ENCODE measurements at places on chromosomes 6 and 20.
A peak's percentile ranks its signal among the peaks of the same experiment; 100 is the strongest.

GRCh38 chr20:5608104-5608441 is 142.1 kb upstream of the SHLD1 start:
- no peak for DNase-seq

DNA sequence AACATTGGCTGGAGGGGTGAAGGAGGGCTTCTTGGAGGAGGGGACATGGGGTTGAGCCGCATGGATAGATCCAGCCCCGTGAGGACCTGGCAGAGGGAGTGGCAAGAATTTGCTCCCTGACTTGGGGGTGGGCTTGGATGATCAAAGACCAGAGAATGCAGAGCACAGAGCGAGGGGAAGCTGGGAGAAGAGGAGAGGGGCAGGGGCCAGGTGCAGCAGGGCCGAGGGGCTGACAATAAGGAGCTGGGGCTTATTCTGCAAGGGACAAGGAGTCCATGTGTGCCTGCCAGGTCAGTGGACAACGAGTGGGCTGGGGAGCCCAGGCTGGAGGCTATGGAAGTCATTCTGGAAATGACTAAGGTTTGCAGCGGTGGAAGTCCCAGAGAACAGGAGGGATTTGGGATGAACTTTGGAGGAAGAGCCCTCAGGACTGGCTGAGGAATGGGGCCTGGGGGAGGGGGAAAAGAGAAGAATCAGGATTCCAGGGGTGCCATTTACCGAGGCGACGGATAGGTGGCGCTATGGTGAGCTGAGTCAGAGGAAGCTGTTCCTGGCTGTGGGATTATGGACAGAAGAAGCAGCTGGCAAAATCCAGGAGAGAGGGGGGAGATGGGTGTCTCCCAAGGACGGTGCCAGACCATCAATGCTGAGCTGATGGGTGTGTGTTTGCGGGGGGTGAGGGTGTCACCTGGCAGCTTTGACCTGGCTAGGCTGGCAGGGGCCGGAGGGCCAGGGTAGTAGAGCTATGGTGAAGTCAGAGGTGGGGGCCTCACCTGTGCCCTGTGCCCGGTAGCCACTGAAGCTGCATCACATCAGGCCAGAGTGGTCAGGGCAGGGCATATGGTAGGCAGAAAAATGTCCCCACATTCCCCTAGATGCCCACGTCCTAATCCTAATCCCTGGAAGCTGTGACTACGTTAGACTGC is 7.8 kb downstream of the KCNG1 start:
- DNase-seq = peak; percentile 11

DNA sequence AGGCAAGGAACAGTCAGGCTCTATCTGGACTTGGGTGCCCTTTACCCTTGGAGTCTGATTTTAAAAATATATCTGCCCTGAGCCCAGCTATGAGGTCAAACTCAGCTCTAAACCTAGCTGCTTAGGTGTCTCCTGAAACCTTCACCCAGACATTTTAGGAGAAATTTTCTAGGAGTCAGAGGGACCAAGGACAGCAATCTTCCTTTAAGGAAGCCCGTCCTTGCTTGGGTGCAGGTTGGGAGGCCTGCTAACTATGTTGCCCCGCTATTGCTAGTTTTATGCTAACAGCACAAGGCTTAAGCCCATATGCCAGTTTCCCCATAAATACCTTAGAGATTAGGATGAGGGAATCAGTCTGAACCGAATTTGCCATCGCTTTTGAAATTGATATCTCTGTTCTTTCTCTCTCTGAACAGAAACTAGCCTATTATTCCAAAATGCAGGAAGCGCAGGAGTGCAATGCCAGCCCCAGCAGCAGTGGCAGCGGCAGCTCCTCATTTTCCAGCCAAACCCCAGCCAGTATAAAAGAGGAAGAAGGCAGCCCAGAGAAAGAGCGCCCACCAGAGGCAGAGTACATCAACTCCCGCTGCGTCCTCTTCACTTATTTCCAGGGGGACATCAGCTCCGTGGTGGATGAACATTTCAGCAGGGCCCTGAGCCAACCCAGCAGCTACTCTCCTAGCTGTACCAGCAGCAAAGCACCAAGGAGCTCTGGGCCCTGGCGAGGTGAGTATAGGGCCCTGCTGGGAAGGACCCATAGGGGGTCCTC is 2.6 kb downstream of the VGLL2 start:
- DNase-seq = no peak

GRCh38 chr20:2748551-2749342 is 51.7 kb downstream of the CPXM1 start:
- no peak for DNase-seq

GRCh38 chr20:1144401-1145172 is 26.2 kb downstream of the PSMF1 start:
- DNase-seq = peak; percentile 30

DNA sequence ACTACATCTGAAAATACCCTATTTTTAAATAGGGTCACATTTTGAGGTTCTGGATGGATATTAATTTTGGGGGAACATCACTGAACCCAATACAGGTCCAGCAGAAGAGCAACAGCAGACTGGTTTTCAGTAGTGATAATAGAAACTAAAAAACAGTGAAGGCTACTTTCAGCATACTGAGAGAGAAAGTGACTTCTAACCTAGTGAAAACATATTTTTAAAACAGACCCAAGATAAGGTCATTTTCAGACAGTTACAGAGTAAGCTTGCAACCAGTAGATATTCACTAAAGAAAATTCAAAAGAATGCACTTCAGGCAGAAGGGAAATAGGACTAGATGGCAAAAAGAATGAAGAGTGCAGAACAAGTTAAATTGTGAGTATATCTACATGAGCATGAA is 42.0 kb upstream of the TMEM244 start:
- DNase-seq = no peak

DNA sequence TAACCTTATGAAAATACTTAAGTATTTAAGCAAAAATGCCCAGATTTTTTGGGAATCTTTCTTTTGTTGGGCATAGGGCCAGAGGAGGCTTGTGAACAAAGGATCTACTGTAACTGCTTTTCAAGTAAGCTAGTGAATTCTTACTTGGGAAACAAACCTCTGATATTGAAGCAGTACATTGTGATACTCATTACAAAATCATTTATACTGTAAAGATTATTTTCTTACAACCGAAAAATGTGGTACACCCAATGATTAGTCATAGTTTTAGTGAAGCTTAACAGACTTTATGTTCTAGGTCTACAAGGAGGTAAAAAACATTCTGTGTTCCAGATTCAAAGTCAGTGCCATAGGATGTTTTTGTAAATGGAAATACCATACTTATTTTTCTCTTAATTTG is 272.9 kb upstream of the KCNQ5 start:
- no peak for DNase-seq

GRCh38 chr6:85113934-85114580 is 335.8 kb upstream of the NT5E start:
- no peak for DNase-seq

GRCh38 chr20:33810885-33811775 is at the start of gene CHMP4B:
TSS of gene CHMP4B (plus strand) at chr20:33811348. CDS start at chr20:33811469, 121 bp downstream.
- DNase-seq = peak; percentile 98

DNA sequence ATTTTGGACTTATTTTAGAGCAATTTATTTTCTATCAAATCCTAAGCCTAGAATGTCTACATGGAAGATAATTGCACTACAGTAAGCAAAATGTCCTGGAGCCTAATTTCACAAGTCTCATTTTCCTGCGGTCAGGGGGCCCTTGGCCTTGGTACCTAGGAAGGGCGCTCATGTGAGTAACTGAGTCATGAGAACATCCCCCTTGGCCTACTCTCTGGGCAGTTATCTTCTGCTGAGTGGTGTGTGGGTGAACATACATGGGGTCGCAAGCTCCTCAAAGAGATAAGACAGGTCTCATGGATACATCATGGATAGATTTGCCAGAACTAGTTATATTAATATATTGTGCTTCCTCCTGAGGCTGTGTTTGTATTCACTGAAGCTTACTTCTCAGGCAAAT is 211.2 kb upstream of the MARCKS start:
- no peak for DNase-seq

GRCh38 chr20:62042025-62042820 is 23.5 kb downstream of the TAF4 start:
- DNase-seq = no peak

DNA sequence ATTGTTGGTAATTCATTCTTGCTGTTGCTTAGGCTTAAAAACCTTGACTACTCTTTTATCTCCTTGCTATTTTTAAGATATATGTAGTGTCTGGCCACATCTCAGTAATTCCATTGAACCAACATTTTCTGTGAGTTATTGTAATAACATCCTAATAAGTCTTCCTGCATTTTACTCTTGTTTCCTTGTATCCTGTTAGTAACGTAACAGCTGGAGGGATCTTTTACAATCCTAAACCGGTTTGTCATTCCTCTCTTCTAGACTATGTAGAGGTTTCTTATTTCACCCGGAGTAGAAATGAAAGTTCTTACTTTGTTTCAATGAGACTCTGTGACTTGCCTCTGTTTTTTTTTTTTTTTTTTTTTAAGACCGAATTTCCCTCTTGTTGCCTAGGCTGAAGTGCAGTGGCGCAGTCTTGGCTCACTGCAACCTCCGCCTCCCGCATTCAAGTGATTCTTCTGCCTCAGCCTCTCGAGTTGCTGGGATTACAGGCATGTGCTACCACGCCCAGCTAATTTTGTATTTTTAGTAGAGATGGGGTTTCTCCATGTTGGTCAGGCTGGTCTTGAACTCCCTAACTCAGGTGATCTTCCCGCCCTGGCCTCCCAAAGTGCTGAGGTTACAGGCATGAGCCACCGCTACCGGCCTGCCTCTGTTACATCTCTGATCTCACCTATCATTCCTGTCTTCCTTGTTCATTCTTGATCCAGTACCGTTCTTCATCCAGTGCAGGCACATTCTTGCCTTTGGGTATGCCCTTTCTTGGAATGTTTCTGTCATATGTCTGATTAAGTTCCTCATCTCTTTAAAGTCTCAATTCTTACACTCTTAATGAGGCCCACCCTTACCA is 44.7 kb downstream of the NCOA3 start:
- no peak for DNase-seq

DNA sequence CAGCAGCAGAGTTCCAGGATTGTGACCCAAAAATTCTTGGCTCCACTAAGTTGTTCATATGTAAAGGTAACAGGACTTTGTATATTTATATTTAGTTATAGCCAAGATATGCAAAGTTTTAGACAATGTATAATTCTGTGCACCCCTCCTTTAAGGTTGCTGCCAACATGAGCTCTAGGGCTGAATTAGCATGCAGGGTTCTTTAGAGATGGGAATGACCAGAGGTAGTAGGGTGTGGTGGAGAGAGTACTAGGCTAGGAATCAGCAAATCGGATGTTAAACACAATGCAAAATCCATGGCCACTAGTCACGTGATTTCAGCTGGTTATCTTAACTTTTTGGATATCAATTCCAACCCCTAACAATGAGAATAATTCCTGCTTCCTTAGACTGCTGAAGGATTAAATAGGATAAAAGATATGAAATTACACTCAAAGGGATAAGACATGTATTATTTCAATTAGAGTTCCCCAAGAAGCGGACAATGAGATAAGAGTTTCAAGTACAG is 260.3 kb upstream of the RNF24 start:
- no peak for DNase-seq

GRCh38 chr20:44610313-44610962 is 28.1 kb downstream of the PKIG start:
- peak; percentile 53 for DNase-seq

GRCh38 chr6:16173167-16173940 is 44.5 kb downstream of the MYLIP start:
- DNase-seq = no peak

- no peak for DNase-seq
These were observed 8.7 kb downstream of the TMEM181 start for GRCh38 chr6:158568549-158568948.

- no peak for DNase-seq
These were observed 21.3 kb downstream of the CTNNBL1 start for GRCh38 chr20:37714978-37715672.

- no peak for DNase-seq
These were observed 833.2 kb downstream of the MAFB start for GRCh38 chr20:39855799-39856198.

GRCh38 chr6:157226026-157226625 is 97.2 kb downstream of the TMEM242 start:
- no peak for DNase-seq

GRCh38 chr20:34076952-34077351 is 35.1 kb downstream of the EIF2S2 start:
- DNase-seq = no peak

GRCh38 chr6:99016355-99016754 is 68.6 kb upstream of the FBXL4 start:
- DNase-seq = peak; percentile 20

- no peak for DNase-seq
These were observed 29.2 kb downstream of the GOPC start for GRCh38 chr6:117573006-117573680.

- no peak for DNase-seq
These were observed 5.7 kb upstream of the TENT5A start for GRCh38 chr6:81758221-81758620.

DNA sequence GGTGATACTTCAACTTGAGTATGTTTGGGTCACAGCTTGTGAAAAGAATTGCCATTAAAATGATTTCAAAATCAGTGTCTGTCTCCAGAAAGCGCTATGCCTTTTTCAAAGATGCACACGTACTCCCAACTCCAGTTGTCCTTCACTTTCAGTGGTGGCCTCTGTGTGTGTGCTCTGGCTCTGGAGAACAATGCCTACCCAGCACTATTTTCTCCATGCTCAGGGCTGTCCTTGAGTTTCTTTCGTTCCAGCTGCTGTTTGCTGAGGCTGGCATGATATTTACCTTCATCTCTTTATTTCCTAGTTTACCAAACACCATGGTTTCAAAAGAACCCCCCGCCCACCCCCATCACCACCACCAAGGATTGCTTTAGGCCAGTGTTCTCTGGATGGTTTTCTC is 136.8 kb downstream of the QRSL1 start:
- no peak for DNase-seq

DNA sequence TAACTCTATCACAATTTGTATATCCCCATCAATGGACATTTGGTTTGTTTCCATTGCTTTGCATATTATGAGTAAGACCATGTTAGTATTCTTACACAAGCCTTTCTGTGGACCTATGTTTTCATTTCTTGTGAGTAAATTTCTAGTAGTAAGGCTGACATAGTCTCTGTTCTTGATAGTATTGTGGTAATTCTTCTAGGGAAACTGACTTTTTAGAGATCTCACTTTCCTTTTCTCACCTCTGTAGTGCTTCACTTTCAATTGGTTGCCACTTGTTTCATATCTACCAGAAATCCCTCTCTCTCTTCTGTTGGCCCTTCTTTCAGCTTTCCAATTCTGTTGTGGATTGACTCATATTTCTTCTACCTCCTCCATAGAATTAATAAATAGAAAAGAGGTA is 8.5 kb downstream of the ISM1 start:
- no peak for DNase-seq

GRCh38 chr6:137550535-137550934 is 56.3 kb upstream of the OLIG3 start:
- DNase-seq = no peak
